ENCODE measurements at places on chromosomes 1 and 21.
A peak's percentile ranks its signal among the peaks of the same experiment; 100 is the strongest.

DNA sequence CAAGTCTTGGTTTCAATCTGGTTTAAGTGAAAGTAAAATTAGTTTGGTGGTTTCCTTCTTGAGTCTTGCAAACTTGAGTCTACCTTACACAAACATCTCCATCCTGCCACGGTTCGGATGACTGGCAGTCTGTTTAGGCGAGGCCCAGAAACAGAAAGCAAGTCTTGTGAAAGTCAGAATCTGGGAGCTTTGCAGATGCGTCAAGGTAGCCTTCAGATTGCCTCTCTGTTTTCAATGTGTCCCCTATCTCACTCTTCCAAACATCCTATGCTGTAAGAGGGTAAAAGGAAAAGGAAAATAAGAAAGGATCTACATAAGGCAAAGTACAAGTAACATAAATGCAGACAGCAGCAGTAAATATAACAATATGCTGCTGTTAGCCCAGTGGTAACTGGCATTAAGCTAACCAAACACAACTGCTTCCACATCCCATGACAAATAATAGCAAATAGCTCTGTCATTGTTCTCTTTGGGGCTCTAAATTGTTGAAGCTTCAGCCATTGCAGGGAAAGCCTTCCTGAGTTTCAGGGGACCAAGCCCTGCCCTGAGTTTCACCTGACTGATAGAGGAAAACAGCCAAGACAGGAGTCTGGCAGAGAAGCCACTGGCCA is 26.2 kb upstream of the C1orf105 start:
- peak; percentile 27 for DNase-seq

DNA sequence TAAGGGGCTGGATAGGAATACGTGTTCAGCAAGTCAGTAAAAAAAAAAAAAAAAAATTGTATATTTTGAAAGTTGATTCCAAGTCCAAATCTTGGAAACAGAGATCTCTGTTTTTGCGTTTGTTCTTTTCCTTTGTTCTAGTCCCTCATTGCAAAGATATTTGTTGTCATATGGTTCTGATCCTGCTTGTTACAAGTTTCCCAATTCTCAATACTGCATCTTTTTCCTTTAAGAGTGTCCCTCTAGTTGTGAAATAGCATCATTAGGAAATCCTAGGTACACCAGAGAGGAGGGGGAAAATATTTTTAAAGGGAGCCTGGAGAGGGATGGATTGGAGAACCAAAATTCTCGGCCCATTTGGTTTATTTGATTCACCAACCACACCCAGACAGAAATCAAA is 152.2 kb upstream of the C1orf105 start:
- DNase-seq = no peak

DNA sequence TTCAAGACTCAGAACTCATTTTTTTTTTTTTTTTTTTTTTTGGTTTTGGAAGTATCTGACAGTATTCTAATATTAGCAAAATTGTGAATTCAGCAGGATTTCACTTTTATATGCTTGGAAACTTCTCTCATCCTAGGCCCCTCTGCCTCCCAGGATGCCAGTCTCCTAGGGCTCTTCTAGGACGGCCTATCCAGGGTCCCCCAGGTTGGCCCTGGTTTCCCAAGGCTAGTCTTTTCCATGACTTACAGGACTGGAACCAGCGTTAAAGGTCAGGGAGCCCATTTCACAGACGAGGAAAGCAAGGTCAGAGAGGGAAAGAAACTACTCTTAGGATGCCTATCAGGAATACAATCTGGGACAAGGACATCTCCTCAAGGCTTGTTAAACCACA is 412.5 kb downstream of the PTPRU start:
- DNase-seq = no peak

- no peak for DNase-seq
These were observed 493 bp upstream of the ELOA start for GRCh38 chr1:23742670-23743286.

DNA sequence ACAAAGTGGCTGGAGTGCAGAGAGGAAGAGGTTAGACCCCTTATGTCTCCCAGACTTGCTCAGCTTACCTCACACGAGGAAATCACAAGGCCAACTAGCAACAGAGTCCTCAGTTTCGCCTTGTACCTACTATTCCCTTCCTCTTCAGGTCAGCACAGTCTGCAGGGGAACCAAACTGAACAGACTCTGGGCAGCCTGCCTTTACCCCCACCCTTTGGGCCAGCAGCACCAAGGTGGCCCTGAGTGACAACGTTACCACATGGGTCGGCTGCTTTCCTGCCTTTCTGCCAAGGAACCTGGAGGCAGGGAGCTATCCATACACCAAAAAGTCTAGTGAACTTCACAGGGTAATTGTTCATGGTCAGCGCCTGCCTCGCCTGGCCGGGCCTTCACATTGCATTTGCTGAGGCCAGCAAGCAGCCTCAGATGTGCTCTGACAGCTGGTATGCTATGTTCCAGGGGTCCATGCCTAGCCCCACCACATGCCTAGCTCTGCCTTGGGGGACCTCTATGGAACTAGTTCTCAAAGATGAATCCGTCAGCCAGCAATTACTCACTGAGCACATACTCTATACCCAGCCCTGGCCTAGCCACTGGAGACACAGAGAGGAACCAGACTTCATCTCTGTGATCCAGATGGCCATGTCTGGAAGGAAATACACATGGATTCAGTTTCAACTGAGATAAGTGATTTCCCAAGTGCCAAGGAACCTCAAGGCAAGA is 69.6 kb downstream of the DMAP1 start:
- DNase-seq = no peak

GRCh38 chr1:85473390-85473789 is 8.4 kb upstream of the DDAH1 start:
- no peak for DNase-seq

DNA sequence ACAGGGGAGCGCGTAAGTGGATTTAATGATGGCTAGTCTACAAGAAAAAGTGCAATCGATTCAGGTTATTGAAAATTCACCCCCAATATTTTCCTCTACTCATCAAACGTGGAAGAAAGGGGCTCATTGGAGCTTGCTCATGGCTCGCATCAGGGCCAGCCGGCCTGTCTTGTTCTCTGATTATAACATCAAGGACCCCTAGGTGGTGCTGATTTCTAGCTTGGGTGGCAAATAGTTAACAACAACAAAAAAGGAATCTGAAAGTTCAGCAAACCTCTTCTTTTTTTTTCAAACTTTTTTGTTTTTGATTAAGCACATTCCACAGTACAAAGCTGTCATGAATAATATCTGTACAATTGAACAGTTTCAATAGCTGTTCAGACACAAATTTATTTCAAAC is 35.8 kb upstream of the SOD1 start:
- DNase-seq = no peak

DNA sequence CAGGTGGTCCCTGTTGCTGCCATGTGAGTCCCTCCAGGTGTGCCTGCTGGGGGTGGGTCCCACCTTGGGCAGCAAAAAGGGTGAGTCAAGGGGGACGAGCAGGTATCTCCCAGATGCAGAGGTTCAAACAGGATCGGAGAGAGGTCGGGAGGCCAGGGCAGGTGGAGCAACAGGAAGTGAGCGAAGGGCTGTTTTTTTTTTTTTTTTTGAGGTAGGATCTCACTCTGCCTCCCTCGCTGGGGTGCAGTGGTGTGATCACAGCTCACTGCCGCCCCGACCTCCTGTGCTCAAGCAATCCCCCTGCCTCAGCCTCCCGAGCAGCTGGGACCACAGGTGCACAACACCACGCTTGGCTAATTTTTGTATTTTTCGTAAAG is 39.4 kb downstream of the SLC2A7 start:
- no peak for DNase-seq

- no peak for DNase-seq
These were observed 139.6 kb downstream of the TOMM20 start for GRCh38 chr1:234989019-234989418.

DNA sequence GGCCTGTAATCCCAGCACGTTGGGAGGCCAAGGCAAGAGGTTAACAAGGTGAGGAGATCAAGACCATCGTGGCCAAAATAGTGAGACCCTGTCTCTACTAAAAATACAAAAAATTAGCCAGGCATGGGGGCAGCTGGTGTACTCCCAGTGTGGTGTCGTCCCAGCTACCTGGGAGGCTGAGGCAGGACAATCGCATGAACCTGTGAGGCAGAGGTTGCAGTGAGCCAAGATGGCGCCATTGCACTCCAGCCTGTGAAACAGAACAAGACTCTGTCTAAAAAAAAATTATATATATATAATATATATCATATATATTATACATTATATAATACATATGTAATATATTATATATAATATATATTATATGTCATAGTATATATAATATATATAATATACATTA is 249.2 kb upstream of the TPTE start:
- no peak for DNase-seq

- DNase-seq = no peak
These were observed 50.9 kb downstream of the NTMT2 start for GRCh38 chr1:170196490-170197236.

- no peak for DNase-seq
These were observed 69.0 kb downstream of the HFM1 start for GRCh38 chr1:91335603-91336002.

GRCh38 chr1:26358411-26359384 is 4.8 kb upstream of the CRYBG2 start:
- DNase-seq = peak; percentile 41

DNA sequence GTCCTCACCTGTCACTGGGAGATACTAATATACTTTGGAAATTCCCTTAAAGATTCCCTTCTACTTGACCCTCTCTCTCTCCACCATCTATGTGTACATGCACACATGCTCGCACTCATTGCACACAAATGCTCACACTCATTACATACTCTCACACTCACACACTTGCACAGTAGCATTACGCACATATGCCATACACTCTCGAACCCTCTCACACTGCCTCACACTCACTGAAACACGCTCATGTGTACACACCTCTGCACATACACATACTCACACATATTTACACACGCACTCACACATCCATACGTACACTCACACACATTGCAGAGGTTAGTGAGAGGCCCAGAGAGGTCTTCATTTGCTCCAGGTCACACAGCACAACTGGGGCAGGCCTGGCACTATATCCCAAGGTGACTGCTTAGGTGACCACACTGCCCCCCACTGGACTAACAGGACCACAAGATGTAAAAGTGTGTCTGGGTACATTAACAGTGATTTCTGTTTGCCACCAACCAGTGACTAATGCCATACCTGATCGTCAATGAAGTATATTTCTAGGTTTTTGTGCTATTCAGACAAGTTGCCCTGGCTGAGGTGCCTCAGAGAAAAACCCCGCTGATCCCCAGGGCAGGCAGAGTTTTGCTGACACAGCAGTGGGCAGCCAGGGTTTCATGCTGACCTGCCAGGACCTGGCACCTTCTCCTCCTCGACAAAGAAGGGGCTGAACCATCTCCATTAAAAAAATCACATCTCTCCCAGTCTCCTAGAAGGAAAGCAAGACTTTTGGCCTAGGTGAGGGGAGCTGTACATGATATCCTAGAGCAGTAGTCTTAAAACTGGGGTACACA is 28.5 kb upstream of the CAMK1G start:
- DNase-seq = no peak

DNA sequence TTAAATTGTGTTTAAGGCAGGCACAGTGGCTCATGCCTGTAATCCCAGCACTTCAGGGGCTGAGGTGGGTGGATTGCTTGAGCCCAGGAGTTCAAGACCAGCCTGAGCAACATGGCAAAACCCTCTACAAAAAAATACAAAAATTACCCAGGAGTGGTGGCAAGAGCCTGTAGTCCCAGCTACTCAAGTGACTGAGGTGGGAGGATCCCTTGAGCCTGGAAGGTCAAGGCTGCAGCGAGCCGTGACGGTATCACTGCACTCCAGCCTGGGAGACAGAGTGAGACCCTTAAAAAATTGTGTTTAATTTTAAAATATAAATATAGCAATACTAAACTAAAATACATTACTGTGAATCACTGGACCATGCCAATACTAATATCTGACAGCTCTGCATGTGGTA is 42.8 kb downstream of the SORT1 start:
- no peak for DNase-seq

GRCh38 chr1:1432951-1433803 is 2.3 kb upstream of the VWA1 start:
- DNase-seq = no peak

DNA sequence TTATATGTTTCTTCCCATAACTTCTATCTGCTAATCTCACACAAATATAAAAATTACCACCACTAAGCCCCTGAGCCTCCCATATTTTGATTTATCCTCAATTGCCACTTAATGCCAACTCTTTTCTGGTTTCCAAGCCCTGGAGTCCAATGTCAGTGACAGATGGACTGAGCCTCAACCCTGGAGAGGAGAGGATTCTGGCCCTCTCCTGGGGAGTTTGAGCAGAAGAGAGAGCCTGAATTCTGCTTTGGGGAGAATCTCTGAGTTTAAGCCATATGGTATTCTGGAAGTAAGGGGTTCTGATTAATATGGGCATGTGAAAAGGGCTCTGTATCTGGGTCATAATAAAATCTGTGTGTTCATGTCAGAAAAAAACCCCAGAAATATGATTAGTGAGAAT is 8.5 kb downstream of the CADM3 start:
- DNase-seq = no peak

GRCh38 chr21:45548711-45549491 is 6.7 kb upstream of the SLC19A1 start:
- no peak for DNase-seq

GRCh38 chr1:206960676-206961386 is 9.4 kb downstream of the FCAMR start:
- no peak for DNase-seq

DNA sequence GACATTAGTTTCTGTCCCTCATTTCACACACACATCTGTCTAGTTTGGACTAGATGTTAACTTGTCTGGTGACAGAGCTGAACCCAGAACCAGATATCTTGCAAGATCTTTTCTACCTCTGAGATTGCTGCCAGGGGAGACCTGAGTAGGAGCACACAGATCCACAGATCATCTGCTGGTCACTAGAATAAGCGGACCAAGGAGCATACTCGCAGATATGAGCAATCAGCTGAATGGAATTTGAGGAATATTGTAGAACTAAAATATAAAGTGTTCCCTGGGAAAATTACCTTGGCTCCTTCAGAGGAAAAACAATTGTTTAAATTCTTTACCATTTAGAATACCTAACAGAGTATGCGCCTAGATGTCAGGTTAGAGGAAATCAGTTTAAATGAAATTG is 90.7 kb downstream of the TNFSF18 start:
- no peak for DNase-seq

- no peak for DNase-seq
These were observed 14.9 kb downstream of the SLC45A3 start for GRCh38 chr1:205665201-205666045.

GRCh38 chr21:34351786-34352241 is 12.0 kb upstream of the KCNE2 start:
- DNase-seq = no peak

- no peak for DNase-seq
These were observed 17.5 kb downstream of the B3GALT5 start for GRCh38 chr21:39630191-39630591.

GRCh38 chr21:38909929-38910328 is 104.2 kb downstream of the ETS2 start:
- no peak for DNase-seq

Data from stimulated activated CD4-positive, alpha-beta T cell treated with anti-CD3 and anti-CD28 coated beads, Interleukin-1b, Interleukin-23, amount 100 ng/mL, for 1 hour (primary cell).